ENCODE measurements at places on chromosomes 7 and 10. TPM values are rescaled to one million over a fixed set of nuclear protein-coding genes. Genes with fewer than 3 reads are reported as not detected.
A peak's percentile ranks its signal among the peaks of the same experiment; 100 is the strongest.

DNA sequence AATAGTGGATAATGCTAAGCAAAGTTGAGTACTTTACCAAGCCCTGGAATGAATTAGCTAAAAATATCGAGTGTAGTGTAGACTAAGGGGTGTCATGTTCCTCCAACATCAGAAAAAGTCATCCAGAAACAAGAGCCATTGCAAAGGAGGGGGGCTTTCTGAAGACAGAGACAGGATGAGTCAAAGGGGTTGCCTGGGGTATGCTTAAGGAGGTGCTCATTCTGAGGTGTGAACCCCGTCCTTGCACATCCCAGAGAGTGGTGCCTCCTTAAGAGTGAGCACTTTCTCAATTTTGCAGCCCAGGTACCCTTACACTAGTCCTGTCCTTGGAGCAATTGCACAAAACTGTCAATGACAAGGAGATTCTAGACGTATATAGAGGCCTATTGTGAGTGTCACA is 43.1 kb upstream of the C10orf71 start:
- DNase-seq, result no peak

DNA sequence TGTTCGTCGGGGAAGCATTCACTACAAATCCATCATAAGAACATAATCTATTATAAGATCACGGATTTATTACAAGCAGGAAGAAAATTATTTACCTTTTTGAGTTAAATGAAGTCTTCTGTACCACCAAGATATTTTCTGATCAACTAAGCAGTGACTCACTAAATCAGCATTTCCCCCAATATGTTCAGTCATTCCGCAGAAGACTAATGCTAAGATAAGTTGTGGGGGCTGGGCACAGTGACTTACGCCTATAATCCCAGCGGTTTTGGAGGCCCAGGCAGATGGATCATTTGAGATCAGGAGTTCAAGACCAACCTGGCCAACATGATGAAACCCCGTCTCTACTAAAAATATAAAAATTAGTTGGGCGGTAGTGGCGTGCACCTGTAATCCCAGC is 144.2 kb upstream of the EGR2 start:
- no peak for DNase-seq

- no peak for DNase-seq
Measured at GRCh38 chr10:71980181-71981014, 16.2 kb downstream of the CHST3 start.

DNA sequence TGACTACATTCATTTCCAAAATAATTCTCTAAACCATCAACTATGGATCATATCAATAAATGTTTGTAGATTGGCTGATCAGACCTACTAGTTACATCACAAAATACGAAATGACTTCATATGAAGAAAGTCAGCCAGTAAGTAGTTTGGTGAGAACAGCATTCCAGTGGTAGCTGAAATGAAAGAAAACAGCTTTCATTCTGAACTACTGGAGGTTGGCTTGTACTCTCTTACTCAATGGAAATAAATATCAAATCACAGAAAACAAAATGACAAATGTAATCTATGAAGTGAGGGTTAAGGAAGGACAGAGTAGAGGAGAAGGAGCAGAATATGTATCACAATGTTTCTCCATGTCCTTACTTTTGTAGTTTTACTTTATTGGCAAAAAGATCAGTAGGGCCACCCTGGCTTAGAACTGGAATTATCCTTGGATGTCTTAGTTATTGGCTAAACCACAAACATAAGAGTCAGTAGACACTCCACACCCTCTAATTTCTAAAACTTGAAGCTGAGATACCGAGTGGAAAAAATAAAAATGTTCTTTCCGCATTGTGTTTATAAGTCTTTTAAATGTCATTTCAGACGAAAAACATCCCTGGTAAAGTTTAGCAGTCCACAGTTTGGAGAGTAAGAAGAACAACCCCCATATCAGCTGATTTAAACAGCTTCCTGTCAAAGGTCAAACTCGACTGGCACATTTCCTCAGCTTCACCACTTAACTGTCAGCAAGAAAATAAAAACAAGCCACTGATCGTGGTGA is 74.0 kb upstream of the DGKI start:
- DNase-seq, result no peak

GRCh38 chr10:69538461-69538860 is 34.8 kb downstream of the NEUROG3 start:
- no peak for DNase-seq

- DNase-seq, result no peak
Measured at GRCh38 chr10:58307676-58308075, 27.1 kb upstream of the UBE2D1 start.

- peak; percentile 50 for DNase-seq
Measured at GRCh38 chr7:43395351-43395750, 187.6 kb upstream of the STK17A start.

GRCh38 chr10:88507826-88508453 is 75.2 kb downstream of the RNLS start:
- DNase-seq, result no peak

DNA sequence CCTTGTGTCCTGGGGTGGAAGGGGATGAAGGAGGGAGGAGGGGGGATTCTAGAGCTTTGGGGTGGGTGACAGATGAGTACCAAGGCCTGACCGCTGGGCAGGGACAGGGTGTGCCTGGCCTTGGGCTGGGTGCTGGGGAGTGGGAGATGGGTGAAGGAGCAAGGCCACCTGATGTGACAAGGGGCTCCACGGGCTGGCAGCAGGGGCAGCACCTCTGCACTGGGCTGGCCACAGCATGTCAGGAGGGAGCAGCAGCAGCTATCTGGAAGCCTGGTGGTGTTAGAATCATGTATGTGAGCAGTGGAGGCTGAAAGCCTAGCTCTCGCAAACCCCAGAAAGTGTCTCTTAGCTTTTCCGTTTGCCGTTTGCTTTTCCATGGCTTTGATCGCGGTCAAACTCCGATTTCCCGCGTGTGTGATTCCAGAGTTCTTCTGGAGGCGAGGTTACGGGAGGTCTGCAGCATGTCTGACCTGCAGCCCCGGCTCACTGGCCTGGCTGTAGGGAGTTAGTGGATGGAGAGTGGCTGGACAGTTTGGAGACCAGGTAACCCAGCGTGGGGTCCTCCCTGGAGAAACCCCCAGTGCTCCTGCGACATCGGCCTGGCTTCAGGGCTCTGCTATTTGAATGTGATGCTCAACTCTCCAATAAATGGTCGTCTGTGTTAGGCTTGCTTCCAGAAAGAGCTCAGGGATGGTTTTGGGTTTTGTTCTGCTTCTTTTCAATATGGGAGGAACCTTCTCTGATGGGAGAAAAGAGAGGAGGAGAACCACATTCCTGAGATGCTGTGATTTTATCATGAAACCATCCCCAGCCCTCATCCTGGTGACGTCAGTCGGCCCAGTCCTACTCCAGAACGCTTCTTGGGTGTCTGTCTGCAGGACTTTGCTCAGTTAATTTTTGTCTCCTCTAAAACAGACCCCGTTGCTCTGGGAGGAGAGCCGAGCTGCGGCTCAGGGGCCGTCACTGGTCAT is 105.5 kb downstream of the CUX1 start:
- no peak for DNase-seq

GRCh38 chr10:67618116-67618515 is 77.9 kb downstream of the CTNNA3 start:
- no peak for DNase-seq

DNA sequence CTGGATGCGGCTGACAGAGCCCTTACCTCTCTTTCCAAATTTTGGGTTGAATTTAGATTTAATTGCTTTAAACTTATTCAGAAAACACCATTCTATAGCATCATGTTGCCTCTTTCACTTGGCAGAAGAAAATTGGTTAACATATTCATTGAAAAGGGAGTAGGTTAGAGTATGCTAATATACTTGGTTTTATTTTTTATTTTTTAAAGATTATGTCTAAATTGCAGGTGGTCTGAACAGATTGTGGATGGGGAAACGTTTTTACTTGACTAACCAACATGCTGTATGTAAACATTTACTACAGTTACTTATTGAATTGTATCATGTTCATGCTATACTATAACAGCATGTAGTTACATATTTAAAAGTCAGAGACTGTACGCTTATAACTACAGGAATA is 65.6 kb downstream of the DNAH11 start:
- DNase-seq, result no peak

- no peak for DNase-seq
Measured at GRCh38 chr10:11265484-11265883, 247.8 kb downstream of the CELF2 start.

DNA sequence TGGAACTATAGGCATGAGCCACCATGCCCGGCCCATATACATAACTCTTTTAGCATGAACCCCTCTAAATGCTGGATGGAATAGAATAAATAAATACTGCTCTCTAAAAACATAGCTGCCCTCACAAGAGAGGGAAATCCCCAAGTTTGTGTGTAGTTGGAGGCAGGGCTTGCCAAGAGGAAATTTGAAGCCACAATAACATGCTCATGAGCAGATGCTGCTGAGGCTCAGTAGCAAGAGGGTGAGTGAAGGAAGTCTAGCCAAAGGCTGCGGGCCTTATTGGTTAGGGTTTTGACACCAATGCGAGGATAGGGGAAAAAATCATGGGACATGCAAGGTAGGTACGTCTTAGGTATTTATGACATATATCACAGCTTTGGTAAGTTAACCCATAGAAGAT is 17.3 kb downstream of the TPK1 start:
- no peak for DNase-seq

DNA sequence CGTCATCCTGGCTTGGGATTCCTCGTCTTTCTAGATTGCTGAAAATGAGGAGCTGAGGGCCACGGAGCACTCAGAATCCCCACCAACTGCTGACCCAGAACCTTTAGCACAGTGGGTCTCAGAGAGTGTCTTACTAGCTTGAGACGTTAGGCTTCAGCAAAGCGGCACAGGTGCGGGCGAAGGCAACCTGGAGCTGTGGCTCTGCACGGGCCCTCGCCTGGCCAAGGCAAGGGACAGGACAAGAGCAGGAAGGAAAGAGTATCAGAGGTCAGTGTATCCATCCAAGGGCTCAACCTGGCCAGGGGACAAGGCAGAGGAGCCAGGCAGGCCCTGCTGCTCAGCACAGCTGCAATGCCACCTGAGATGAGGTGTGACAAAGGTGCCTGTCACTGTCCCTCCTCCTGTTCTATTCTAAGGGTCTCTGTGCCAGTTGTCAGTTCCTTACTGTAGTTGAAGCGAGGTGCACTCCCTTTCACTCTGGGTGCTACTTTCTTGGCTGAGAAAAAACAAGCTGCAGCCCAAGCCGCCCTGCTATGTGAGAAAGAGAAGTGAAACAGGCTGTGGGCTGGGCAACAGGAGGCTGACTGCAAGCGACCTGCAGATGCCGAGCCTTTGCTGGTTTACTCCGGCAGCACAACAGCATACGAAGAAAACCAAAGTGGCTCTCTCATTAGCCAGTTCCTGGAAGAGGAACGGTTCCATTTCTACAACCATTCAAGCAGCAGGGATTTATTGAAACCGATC is 33.3 kb upstream of the KDM7A start:
- DNase-seq, result no peak

DNA sequence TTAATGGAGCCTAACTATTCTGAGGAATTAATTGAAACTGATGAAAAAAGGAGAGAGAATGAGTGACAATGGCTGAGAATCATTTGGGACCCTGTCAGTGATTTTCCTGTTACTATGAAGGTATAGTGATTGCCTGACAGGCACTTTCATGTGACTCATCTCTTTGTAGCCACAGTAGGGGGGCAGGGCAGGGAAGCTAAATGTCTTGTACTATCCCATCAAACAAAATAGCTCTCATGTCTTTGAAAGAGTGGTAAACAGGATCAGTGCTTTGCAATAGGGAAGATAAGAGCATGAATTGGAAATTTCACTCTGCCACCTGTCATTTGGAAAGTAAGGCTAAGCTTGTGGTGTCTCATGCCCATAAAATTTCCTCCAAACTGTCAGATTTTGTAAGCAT is 94.5 kb upstream of the GSDME start:
- DNase-seq, result peak; percentile 76

The TMEM236 gene
- 0.05 TPM for polyA plus RNA-seq

The CPA4 gene
- polyA plus RNA-seq, result 0.34 TPM

The PKD2L1 gene
- polyA plus RNA-seq, result 1.3 TPM

The CLCN1 gene
- polyA plus RNA-seq, result not detected

The GDF2 gene
- not detected for polyA plus RNA-seq

The PGAM2 gene
- 141 TPM for polyA plus RNA-seq
